Dermis blood vessel endothelial cell (primary cell): ENCODE measurements at places on chromosomes 16 and 17.

GRCh38 chr17:42476411-42476810 lies 17.7 kb downstream of the ATP6V0A1 start:
- no peak for DNase-seq

GRCh38 chr16:5578980-5579379 lies 481.4 kb upstream of the EEF2KMT start:
- no peak for DNase-seq

GRCh38 chr16:54750249-54750648 lies 180.4 kb upstream of the IRX5 start:
- no peak for DNase-seq

DNA sequence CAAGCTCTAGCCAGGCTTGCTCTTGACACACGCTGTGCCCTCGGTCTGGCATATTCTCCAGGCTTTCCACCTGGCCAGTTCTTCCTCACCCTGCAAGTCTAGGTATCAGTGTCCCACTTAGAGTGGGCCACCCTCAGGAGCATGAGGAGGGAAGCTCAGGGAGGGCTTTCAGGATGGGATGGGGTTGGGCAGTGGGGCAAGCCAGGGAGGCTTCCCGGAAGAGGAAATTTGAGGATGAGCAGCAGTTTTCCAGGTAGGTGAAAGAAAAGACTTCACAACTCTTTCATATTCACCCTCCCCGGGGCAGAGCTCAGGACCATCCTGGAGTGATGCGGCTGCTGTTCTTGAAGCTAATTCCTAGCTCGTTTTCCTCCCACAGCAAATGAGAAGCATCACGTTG lies 14.5 kb upstream of the LDHD start:
- no peak for DNase-seq

GRCh38 chr17:79707931-79708891 lies 22.5 kb upstream of the ENPP7 start:
- DNase-seq = peak; percentile 68
